ENCODE measurements at places on chromosomes 3 and 15.
A peak's percentile ranks its signal among the peaks of the same experiment; 100 is the strongest.

DNA sequence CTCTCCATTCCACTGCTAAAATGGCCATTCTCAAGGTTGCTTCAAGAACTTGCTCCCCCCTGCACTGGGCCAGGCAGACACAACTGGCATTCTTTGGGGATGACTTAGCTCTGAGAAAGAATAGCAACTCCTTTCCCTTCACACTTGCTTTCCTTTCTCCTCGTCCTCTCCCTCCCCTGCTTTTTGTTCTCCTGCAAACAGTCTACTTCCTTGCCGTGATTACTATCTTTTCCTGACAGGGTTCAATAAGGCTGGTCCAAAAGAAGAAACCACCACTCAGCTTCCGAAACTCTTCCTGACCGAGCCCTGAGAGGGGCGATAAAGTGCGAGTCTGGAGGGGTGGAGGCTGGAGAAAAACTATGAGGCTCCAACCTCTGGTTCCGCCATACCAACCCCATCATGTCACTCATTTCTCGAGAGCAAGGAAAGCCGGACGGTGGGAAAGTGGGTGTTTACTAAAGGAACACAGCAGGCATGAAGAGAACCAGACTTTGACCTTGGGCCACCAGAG, 5.0 kb downstream of the AMOTL2 start:
- no peak for DNase-seq

- DNase-seq, result no peak
These were observed 13.1 kb downstream of the PLXNA1 start for GRCh38 chr3:126995926-126996512.

- no peak for DNase-seq
These were observed 36.3 kb upstream of the UTS2B start for GRCh38 chr3:191366675-191367074.

GRCh38 chr15:43376017-43376705, 5.3 kb downstream of the TUBGCP4 start:
- DNase-seq, result peak; percentile 2

- DNase-seq, result no peak
These were observed 36.7 kb upstream of the ZBTB38 start for GRCh38 chr3:141331377-141332318.

DNA sequence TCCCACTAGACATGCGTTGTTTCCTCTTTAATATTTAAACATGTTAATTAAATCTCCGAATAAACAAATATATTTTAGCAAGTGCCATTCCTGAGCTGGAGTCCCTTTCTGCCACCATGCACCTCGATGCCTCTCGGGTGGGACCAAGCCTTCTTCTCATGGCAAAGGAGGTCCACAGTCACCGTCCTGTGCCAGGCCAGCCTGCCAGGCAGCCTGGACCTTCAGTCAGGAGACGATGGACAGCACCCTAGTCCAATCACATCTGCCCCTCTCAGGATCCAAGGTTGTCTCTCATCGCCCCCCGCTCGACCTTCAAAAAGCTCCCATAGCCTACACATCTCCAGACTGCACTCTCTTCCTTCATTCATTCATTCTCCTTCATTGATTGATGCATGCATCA, 22.6 kb downstream of the NTRK3 start:
- DNase-seq, result no peak

DNA sequence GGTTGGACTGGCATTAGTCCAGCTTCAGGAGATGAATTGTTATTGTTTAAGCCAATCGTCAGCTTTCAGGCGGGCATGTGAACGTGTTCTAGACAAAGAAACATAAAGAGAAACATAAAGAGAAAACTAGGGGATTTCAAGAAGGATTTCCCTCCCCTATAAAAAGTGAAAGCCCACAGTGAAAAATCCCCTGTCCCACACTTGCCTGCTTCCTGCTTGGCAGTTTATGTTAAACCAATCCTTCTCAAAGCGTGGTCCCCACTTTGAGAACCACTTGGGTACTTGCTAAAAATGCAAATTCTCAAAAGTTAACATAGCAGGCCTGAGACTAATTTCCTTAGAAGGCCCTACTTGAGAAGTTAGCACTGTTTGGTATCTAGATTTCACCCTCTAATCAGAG, 293.0 kb upstream of the SOX14 start:
- no peak for DNase-seq

DNA sequence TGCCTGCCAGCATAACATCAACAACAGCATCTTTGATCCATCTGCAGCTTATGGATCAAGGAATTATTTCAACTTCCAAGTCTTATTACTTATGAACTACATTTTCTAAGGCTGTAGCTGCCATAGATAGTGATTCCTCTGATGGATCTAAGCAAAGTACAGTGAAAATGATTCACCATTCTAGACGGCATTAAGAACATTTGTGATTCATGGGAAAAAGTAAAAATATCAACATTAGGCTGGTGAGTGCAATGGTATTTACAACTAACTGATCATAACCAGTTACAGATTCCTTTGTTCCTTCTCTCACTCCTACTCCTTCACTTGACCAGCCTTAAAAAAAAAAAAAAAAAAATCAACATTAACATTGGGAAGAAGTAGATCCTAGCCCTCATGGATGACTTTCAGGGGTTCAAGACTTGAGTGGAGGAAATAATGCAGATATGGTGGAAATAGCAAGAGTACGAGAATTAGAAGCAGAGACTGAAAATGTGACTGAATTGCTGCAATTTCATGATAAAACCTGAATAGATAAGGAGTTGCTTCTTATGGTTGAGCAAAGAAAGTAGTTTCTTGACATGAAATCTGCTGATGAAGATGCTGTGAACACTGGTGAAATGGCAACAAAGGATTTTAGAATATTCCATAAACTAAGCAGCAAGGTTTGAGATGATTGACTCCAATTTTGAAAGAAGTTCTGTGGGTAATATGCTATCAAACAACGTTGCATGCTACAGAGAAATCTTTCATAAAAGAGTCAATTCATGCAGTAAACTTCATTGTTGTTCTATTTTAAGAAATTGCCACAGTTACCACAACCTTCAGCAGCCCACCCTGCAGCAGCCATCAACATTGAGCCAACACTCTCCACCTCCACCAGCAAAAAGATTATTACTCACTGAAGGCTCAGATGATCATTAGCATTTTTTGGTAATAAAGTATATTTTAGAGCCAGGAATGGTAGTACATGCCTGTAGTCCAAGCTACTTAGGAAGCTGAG, 22.8 kb downstream of the SLC12A6 start:
- DNase-seq, result no peak

GRCh38 chr15:38961931-38962330, 397.3 kb upstream of the RASGRP1 start:
- DNase-seq, result no peak

DNA sequence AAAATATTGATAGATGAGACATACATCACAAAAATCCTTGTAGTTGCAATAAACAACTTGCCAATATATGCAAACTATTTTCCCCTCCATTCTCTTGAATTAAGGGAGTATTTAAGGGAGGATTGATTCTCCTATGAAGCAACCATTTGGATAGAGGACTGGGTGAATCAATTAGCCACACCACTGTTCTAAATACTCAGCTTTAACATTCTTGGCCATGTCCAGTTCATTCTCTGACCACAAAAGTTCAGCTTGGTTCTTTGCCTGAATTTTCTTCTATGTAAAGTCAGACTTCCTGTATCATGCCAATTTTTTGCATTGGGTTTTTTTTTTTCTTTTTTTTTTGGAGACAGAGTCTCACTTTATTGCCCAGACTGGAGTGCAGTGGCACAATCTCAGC, 15.8 kb upstream of the SEC11A start:
- no peak for DNase-seq
